ENCODE measurements at places on chromosomes 5 and 9.
A peak's percentile ranks its signal among the peaks of the same experiment; 100 is the strongest.

DNA sequence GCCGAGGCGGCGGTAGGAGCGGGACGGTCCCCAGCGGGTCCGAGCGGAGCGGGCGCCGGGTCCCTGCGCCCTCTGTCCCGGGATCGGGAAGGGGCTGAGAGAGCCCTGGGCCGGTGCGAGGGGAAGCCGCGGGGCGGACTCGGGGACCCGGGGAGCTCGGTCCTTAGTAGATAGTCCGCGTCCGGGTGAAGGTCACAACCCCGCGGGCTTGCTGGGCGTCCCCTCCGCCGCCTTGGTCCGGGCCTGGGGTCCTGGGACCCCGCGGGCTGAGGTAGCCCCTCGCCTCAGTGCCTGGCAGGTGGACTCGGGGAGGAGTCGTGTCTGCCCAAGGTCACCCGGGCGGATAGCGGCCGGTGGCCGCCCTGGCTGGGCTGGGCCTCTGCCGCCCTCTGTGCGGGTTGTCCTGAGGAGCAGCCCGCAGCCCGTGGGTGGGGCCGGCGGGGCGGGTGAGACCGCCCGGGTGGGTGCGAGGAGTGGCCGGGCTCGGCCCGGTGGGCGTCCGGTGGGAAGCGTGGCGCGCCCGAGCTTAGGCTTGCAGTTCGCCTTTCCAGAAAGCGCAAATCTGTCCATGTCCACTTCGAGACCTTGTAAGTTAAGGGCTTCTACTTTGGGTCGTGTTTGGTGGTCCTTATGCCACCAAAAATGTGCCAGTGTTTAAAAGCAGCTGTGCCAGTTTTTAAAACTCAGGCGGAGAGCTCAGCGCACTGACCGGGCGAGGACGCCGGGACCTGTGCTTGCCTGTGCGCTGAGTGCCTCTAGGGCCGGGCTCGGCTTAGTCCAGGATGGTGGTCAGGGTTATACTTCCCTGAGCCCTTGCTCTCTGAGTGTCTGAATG is 554 bp downstream of the SDHA start:
- DNase-seq = no peak

DNA sequence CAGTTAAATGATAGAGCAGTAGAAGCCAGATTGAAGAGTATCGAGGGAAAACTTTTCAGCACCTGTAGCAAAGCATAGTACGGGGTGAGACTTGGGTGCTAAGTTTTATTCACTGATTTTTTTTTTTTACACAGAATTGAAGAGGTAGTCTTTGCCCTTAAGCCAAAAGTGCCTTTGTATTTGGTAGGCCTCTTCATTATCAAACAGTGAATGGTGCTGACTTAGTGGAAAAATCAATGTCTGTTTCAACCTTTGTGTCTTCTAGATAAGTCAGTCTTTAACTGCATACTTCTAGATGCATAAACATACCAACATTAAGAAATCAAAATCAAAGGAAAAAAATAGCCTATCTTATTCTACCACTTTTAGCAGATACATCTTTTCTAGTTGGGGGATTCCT is 13.7 kb downstream of the RNF14 start:
- no peak for DNase-seq

- no peak for DNase-seq
Measured at GRCh38 chr5:44332285-44332971, 56.8 kb downstream of the FGF10 start.

DNA sequence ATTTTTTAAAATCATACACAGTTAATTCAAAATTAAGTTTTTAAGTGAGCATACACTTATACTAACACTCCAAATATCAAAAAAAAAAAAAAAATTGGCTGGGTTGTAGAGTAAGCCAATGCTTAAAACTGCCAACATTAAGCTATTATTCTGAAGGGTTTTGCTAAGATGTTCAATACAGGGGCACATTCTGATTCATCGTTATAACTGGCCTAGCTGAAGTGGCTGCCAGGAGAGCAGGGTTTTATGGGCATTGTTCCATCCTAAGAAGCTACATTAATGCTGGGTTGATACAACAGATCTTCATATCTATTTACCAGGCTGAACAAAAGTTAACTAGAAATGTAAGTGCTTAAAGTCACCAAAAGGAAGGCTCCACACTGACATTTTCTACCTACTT is 13.4 kb downstream of the ELAVL2 start:
- no peak for DNase-seq

DNA sequence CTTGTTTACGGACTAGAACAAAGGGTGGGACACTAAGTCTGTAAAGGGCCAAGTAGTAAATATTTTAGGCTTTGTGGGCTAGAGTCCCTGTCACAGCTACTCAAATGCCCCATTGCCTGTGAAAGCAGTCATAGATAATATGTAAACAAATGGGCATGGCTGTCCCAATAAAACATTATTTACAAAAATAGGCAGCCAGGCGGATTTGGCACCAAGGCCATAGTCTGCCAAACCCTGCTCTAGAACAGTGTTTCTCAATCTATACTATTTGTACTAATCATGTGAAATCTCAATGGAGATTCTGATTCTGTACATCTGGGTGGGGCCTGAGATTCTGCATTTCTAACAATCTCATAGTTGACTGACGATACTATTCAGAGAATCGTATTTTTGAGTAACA is 92.0 kb downstream of the RFX3 start:
- DNase-seq = no peak

DNA sequence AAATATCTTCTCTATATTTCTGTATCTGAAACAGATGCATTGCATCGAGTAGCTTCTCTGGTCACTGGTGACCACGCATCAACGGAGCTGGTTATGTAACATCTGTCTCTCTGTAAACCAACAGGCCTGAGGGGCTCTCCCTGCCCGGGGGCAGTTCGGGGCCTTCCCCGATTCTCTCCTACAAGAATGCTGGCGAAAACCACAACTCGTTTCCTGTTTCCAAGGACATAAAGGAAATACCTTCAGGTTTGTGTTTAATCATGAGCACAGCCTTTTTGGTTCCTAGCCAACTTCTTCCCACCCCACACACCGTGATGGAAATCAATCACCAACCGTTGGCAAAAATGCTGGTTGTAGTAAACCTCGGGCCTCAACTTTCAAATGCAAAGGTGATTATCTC is 25.1 kb downstream of the GDNF start:
- no peak for DNase-seq

- no peak for DNase-seq
Measured at GRCh38 chr5:135569755-135570452, 8.9 kb downstream of the CXCL14 start.

DNA sequence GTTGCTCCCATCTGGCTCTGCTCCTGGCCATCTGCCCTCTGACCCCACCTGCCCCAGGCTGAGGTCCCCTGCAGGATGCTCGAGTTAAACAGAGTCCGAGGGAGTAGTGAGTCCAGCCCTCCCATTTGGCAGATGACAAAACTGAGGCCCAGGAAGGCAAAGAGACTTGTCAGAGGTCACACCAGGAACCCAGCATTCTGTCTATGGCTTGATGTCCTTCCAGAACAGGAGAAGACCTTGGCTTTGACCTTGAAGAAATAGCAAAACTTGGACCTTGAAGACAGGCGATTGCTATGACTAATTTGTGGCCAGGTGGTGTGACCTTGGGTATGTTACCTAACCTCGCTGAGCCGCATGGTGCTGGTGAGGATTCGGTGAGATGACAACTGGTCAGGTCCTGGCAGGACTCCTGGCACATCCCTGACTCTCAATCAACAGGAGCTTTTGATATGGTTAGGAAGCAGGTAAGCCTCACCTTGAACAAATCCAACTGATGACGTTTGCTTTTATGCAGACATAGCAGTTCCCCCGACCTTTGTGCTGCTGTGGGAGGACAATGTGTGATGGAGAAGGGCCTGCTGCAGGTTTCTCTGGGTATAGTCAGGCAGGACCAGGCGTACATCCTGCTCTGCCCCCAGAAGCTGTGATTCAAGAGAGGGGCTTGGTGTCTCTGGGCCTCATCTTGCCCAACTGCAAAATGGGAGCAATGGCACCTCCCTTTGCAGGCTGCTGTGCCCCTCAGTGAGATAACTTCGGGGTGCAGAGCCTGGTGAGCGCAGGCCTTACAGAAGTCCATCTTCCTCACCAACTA is 198.7 kb downstream of the C9orf50 start:
- DNase-seq = no peak

DNA sequence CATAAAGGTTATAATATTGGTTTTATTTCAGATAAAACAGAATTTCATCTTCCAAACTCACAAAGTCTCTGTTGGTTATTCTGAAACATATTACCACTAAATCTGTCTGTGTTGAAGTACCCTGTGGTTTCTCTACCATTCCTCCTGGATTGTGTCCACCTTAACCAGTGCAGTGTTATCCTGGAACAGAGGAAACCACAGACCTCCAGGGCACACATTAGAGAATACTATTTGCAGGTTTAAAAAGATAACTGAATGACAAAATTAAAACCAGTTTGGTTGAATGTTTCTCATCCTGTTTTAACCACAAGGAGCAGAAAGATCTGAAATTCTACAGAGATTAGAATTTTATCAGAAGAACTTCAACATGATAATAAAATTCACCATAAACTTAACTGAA is 251.8 kb downstream of the CWC27 start:
- no peak for DNase-seq

DNA sequence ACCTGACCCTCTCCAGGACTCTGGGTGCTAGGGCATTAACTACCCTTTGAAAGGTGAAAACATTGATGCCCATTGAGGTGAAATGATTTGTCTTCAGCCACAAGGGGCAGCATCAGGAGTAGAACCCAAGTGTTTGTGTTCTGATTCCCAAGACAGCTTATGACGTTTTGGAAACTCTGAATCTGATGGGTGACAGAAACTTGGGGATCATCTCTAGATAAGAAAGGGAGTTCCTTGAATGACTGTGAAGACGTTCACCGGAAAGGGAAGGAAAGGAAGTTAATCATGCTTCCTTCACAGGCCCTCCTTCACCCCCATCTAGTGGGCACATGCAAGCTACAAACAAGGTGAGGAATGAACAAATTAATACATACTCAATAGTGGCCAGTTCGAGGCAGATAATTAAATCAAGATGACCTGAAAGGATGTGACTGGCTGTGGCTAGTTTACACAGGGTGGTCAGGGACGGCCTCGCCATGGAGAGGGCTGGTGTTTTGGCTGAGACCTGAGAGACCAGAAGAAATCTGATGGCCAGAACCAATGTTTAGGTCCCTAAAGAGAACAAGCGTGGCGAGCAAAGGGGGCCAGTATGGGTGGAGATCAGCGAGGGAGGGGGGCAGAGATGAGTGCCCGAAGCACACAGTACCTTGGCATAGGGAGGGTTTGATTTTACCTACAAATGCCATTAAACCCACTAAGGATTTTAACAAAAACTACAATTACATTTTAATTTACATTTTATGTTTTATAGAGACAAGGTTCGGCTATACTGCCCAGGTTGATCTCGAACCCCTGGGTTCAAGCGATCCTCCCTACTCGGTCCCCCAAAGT is 937 bp upstream of the SLC26A2 start:
- DNase-seq = peak; percentile 41

- DNase-seq = no peak
Measured at GRCh38 chr5:135042595-135042994, 8.6 kb upstream of the PITX1 start.

GRCh38 chr9:126507318-126508109 is 106.2 kb upstream of the LMX1B start:
- no peak for DNase-seq

Measured in epithelial cell of prostate (primary cell).